ENCODE measurements at places on chromosomes 2 and 18. TPM values are rescaled to one million over a fixed set of nuclear protein-coding genes. Genes with fewer than 3 reads are reported as not detected.

- DNase-seq: no peak
Measured at GRCh38 chr2:23595601-23596251, 210.7 kb downstream of the KLHL29 start.

DNA sequence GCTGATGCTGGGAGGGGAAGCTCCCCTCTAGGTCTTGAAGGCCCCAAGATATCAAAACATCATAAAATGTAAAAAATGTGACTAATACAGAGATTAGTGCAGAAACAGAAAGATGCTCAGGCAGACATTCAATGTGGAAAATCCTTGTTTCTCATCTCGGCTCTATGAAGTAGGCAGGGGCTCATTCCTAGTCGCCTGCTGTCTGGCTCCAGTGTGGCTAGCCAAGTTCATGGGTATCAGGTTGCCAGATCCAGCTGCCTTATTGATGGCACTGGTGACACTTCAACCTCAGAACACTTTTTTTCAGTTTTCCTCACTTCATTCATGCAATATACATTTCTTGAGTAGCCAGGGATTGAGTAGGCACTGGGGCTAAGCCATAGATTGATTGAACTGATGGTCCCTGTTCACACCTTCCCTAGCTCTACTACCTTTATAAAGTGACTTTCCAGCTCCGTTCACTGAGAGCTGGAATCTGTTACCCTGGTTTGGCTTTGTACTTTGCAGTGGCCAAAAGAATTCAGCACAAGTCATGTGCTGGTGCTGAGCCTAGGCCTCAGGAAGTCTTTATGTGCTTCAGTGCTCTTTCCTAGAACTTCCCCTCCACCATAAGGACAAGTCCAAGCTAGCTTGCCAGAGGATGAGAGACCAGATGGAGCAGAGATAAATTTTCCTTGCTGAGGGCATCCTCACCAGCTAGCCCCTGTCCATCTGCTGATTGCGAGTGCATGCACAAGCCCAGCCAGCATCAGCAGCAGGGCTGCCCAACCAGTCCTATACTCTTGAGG, 373.6 kb upstream of the ST6GAL2 start:
- DNase-seq: no peak

DNA sequence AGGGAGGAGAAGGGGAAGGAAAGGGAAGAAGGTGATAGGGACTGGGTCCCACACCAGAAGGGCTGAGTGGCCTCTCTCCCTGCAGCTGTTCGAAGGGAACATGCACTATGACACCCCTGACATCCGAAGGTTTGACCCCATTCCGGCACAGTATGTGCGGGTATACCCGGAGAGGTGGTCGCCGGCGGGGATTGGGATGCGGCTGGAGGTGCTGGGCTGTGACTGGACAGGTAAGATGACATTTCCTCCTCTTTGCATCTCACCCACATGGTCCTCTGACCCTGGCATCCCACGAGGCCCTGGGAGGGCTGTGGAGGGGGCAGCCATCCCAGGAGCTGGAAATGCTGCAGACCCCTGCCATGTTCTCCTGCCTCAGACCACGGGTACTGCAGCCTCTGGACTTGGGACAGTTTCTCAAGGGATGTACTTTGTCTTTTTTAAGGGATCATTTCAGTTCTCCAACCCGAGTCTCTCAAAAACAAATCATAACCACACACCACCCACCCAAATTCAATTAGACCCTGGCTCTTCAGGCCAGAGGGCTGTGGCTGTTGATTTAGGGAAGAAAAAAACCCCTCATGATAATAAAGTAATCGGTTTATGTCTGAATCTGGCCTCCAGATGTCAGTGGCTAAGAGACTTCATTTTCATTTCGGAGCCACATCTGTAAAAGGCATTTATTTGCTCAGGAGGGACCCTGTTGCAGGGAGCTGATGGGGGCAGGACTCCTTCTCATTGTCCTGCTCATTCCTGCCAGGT, 63.5 kb downstream of the NRP2 start:
- DNase-seq: no peak

GRCh38 chr2:25249785-25250184, 81.4 kb upstream of the POMC start:
- no peak for DNase-seq

- DNase-seq: no peak
Measured at GRCh38 chr2:177187631-177188312, 24.8 kb upstream of the HNRNPA3 start.

DNA sequence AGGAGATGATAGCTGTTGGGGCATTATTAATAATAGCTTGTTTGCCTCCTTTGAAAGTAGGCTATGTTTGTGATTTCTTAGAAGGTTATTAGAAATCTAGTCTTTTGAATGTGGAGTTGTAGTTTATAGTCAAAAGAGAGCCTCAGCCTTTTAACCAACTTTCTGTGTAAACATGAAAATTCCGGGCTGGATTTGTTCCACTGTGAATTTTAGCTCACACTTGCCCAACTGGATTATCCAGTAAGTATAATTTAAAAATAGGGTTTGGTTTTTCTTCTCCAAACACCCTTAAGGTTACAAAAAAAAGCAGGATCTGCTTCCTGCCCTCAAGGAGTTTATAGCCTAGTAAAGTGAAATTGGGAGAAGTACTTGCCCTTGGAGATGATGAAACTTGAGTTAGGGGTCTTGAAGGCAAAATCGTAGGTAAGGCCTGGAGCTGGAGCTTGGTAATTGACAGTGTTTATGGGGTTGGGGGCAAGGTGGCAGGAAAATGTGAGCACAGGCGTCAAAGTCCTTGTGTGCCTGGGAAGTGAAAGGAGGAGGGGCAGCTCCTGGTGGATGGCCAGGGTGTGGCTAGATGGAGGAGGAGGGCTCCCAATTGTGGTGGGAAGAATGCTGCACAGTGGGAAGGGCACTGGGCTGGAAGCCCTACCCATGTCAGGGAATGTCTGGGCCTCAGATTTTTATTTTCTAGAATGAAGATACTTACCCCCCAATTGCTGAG, 21.3 kb downstream of the ITGA6 start:
- no peak for DNase-seq

- no peak for DNase-seq
Measured at GRCh38 chr2:31660812-31661335, 80.1 kb upstream of the SRD5A2 start.

GRCh38 chr2:113765276-113765675, 8.8 kb upstream of the SLC35F5 start:
- no peak for DNase-seq

- DNase-seq: no peak
Measured at GRCh38 chr2:174585146-174585545, 12.5 kb downstream of the WIPF1 start.

GRCh38 chr2:24919506-24920097, 435 bp downstream of the ADCY3 start:
- no peak for DNase-seq

DNA sequence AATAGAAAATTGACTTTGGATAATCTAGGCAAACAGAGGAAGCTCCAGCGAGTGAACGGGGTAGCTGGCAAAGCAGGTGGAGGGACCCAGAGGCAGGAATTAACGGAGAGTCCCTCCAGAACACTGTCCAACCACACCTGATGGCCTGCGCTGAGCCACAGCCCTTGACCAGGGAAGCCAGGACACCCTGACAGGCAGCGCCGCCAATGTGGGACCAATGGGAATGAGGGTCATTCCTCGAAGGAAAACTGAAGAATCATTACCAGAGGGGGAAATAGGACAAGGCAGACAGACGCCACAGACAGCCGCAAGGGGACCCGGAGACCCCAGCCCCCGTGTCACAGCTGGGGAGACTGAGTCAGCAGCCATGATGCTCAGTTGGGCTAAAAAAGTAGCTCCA, 40.8 kb downstream of the HDAC4 start:
- DNase-seq: no peak

GRCh38 chr2:224331698-224332097, 70.2 kb downstream of the FAM124B start:
- DNase-seq: no peak

DNA sequence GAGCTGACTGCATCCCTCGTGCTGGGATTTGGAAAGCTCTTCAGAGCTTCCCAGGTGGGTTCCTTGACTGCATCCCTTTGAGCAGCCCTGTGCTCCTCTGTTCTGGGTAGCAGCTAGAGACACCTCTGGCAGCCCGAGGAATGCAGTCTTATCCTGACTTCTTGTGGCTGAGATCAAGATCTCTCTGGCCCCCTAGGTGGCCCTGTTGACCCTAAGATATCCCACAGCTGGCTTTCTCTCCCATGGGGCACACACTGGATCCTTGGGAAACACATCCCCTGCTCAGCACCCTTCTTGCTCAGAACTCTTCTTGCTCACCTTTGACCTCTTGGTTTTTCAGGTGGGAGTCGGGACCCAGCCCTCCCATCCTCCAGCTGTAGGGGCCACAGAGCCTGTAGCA, 237.2 kb downstream of the TSN start:
- no peak for DNase-seq

- DNase-seq: no peak
Measured at GRCh38 chr18:48994044-48994651, 43.4 kb upstream of the SMAD7 start.

- DNase-seq: no peak
Measured at GRCh38 chr2:205386109-205386508, 296.2 kb upstream of the NRP2 start.

ABHD3 gene
- 21.4 TPM for total RNA-seq

ZNF385B gene
- 2.5 TPM for total RNA-seq

UNC80 gene
- 2.6 TPM for total RNA-seq

FECH gene
- 28.7 TPM for total RNA-seq

GTF2A1L gene
- total RNA-seq: 24.5 TPM

OR6B2 gene
- total RNA-seq: not detected

All from urinary bladder (tissue), 4 donors.